ENCODE measurements at places on chromosomes 3 and 15.

DNA sequence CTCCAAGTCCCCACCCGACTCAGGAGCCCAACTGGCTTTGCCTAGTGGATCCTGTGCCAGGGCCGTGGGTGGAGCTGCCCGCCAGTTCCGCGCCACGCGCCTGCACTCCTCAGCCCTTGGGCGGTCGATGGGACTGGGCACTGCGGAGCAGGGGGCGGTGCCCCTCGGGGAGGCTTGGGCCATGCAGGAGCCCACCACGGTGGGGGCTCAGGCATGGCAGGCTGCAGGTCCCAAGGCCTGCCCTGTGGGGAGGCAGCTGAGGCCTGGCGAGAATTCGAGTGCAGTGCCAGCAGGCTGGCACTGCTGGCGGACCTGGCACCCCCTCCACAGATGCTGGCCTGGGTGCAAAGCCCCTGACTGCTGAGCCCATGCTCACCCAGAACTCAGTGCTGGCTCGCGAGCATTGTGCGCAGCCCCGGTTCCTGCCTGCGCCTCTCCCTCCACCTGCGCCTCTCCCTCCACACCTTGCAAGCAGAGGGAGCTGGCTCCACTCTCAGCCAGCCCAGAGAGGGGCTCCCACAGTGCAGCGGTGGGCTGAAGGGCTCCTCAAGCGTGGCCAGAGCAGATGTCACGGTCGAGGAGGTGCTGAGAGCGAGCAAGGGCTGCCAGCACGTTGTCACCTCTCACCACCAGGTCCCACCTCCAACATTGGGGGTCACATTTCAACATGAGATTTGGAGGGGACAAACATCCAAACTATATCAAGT lies 122.7 kb downstream of the USP13 start:
- DNase-seq: no peak

DNA sequence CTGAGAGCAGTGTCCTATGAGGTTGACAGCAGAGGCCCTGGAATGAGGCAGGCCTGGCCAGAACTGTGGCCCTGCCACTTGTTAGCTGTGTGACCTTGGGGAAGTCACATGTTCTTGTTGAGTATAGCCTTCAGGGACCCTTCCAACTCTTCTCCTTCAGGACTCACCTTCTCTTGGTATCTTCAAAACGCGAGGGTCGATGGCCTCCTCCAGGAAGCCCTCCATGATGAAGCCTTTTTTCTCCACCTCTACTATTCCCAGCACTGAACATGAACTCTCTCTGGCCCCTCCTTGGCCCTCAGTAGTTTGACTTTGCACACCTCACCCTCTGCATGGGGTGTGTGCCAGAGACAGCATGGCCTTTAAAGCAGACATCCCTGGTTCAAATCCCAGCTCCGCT lies 195.1 kb upstream of the LINGO1 start:
- DNase-seq: no peak

- no peak for DNase-seq
Observed at GRCh38 chr3:40534283-40534682, 9.5 kb downstream of the ZNF621 start.

DNA sequence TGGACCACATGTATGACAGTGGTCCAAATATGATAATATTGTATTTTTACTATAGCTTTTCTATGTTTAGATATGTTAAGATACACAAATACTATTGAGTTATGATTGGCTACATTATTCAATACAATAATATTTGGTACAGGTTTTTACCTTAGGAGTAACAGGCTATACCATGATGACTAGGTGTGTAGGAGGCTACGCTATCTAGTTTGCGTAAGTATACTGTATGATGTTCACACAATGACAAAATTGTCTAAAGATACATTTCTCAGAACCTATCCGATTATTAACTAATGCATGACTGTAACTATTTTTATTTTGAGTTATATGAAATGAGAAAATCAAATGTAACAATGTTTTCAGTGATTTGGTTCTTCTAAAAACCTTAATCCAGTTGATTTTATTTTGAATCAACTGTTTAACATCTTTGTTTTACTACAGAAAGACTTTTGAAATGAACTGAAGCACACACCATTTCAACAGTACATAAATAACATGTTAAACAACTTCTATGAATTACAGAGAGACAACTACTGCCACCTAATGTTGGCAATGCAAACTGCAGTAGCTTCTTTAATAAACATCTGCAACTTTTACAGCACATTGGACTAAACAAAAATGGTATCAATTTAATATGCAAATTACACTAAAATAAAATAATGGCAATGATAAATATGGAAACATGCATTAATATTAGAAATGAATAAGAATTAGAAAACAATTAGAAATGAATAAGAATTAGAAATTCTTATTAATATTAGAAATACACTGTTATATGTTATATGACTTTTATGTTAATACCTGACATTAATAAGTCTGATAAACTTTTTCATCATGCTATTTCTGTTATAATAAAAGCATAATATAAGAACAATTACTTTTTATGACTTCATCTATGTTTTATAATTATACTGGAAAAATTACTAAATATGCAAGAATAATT lies 255.7 kb downstream of the MBNL1 start:
- DNase-seq: no peak

- no peak for DNase-seq
Observed at GRCh38 chr3:71391361-71391760, 192.2 kb downstream of the FOXP1 start.

DNA sequence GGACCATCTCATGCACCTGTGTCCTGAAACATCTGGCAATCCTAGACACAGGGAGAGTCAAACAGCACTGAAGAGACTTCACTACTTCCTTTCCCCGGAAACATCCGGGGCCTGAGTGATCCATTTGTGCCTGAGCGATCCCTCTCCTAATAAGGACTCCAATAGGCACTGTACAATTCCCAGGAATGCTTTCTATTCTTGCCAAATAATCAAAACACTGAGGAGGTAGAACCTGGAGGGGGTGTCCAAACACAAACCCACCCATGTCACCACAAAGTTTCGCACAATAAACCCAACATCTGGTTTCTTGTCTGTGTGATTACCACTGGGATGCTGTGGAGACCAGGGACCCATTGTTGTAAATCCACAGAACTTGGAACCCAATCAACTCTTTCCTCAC lies 205.0 kb downstream of the OPA1 start:
- no peak for DNase-seq

- DNase-seq: no peak
Observed at GRCh38 chr15:41494190-41494921, 682 bp downstream of the ITPKA start.

DNA sequence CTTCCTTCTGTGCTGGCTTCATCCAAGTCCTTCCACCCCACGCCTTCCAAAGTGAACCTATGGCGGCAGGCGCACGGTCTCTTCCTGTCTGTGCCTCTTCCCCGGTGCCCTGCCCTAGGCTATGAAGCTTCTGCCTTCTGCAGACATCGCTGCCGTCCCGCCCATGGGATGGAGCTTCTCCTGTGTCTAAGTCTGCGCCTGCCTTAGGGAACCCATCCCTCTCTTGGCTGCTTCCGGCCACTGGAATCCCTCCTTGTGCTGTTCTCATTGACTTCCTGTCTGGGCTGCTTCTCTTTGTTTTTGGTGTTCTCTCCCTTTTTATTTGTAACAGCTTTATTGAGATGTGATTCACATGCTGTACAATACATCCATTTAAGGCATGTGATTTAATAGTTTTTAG lies 17.2 kb downstream of the CHCHD6 start:
- no peak for DNase-seq

DNA sequence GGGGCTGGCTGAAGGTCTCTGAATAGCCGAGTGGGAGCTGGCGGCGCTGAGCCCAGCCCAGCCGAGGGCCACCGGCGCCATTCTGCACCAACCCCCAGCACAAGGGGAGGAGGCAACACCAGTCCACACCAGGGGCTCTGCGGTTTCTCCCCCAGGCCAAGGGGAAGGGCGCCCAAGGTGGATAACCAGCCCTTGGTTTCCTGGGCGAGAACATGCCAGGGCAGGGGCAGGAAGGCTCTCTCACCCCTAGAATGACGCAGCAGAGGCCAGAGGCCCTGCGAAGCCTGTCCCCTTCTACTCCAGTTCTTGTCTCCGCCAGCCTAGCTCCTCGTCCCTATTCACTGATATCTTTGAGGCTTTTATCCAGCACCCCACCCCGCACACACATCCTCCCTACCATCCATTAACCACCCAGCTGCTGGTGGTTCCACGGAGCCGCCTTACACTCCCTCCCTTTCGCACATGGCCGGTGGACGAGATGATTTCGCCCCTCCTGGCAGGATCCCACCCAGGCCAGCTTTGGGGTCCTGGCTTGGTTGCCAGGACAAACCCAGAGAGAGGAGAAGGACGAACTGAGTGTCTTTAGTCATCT lies 1.3 kb downstream of the RBPMS2 start:
- no peak for DNase-seq

DNA sequence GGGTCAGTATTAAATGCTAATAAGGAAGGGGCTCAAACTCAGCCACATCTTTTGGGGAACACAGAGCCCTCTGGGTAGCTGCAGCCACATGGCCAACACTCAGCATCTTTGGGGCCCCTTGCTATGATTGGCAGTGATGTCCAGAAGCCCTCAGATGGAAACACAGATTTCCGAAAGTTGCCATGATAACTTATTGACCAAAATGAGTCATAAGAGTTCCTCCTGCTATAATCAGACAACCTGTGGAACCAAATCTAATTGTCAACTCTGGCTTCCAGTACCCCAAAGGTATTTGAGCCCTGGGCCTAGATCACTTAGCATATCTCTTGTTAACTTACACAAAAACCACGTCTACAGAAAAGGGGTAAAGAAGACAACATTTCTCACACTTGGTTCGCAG lies 392.2 kb downstream of the KCNH8 start:
- no peak for DNase-seq

Data from activated CD8-positive, alpha-beta memory T cell treated with anti-CD3 and anti-CD28 coated beads for 1 hour (primary cell).